ENCODE measurements at places on chromosomes 4 and X. TPM values are rescaled to one million over a fixed set of nuclear protein-coding genes. Genes with fewer than 3 reads are reported as not detected.

- no peaks in the 10 kb centered on the region for H3K4me1 ChIP-seq
- H3K36me3 ChIP-seq = no peaks in the 10 kb centered on the region
- H3K27ac ChIP-seq = no peak overlapping the region
Measured at GRCh38 chr4:37623125-37623524, 63.1 kb downstream of the RELL1 start.

DNA sequence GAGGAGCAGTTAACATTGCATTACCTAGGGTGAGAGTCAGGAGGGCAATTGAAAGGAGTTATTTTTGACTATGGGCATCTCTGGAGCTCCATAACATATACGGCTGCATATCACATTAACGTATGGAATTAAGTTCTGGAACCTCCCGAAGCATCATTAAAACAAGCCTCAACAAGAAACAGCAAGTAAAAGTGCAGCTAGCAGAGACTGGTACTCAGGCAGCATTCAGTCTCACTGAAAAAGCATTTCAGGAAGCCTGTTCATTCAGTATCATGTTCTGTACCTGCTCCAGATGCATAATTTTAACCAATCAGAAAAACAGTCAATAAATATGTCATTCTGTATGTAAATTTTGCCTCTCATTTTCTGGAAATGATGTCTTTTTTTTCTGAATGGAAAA lies 299.6 kb downstream of the EPHA5 start:
- H3K36me3 ChIP-seq = peaks cover 8% of the 10 kb centered on the region
- DNase-seq = no peak
- H3K4me3 ChIP-seq = no peak overlapping the region
- no peak overlapping the region for H3K27ac ChIP-seq

GRCh38 chrX:71164071-71164470 lies 19.4 kb downstream of the NLGN3 start:
- no peak overlapping the region for H3K27ac ChIP-seq
- no peak overlapping the region for H3K4me3 ChIP-seq
- no peaks in the 10 kb centered on the region for H3K27me3 ChIP-seq
- no peak for DNase-seq

GRCh38 chrX:118525174-118525730 lies 29.6 kb downstream of the DOCK11 start:
- H3K27ac ChIP-seq = peak overlapping the region; percentile 93
- H3K4me1 ChIP-seq = peaks cover 71% of the 10 kb centered on the region
- peaks cover 4% of the 10 kb centered on the region for H3K36me3 ChIP-seq

DNA sequence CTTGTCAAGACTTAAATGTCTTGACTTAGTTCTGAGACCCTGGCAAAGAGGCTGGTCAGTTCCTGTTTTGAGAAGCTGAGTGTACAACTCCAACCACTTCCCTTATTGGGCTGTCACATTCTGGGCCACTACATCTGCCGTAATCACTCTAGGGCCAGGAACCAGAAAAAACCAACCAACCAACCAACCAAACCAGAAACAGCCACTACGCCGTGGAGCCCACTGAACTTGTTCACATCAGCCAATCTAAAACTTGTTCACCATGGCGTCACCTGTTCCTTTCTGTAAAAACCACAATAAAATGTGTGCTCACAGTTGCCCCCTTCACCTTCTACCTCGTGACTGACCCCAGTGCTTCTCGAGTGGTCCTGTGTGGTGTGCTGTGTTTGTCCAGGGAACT lies 107.3 kb downstream of the JADE1 start:
- H3K36me3 ChIP-seq = peaks cover 7% of the 10 kb centered on the region
- H3K4me1 ChIP-seq = peaks cover 49% of the 10 kb centered on the region
- no peaks in the 10 kb centered on the region for H3K27me3 ChIP-seq
- H3K4me3 ChIP-seq = peak overlapping the region; percentile 68
- peak overlapping the region; percentile 80 for H3K27ac ChIP-seq

DNA sequence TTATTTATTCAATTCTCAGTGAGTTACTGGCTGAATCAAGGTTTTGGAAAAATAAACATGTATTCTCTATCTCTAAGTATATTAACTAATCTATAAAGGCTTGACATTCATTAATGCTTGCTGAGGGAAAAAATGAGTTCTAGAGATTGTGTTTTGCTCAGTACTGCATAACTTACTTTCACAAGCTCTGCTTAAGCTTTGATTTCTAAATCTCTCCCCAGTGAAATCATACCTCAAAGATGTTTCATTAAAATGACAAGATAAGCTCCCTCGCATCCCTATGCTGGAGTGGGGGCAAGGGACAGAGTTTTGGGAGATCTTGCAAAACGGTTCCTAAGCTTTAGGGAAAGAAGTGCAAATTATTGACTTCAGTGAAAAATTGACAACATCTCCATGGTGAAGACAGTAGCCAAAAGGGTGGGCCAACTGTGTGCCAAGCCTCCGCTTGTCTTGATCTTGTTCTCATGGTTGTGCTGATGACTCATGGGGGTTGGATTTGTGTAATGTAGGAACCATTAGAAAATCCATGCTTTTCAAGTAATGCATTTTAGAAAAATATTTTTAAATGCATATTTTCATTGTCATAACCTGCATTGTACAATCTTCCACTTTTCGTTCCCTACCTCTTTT lies 521.4 kb downstream of the RPA4 start:
- H3K4me3 ChIP-seq = no peak overlapping the region
- H3K27me3 ChIP-seq = no peaks in the 10 kb centered on the region
- H3K27ac ChIP-seq = no peak overlapping the region
- no peak for DNase-seq
- peaks cover 4% of the 10 kb centered on the region for H3K4me1 ChIP-seq
- peaks cover 8% of the 10 kb centered on the region for H3K36me3 ChIP-seq

- no peak for DNase-seq
- H3K27me3 ChIP-seq = no peaks in the 10 kb centered on the region
- H3K36me3 ChIP-seq = no peaks in the 10 kb centered on the region
- peak within 1 kb of the TSS; percentile 91 for H3K27ac ChIP-seq
- H3K4me1 ChIP-seq = peaks cover 22% of the 10 kb centered on the region
Measured at GRCh38 chrX:47232803-47233332, at the start of gene USP11. USP11 (plus strand) TSS chrX:47233009; CDS start chrX:47233044, 35 bp downstream.

DNA sequence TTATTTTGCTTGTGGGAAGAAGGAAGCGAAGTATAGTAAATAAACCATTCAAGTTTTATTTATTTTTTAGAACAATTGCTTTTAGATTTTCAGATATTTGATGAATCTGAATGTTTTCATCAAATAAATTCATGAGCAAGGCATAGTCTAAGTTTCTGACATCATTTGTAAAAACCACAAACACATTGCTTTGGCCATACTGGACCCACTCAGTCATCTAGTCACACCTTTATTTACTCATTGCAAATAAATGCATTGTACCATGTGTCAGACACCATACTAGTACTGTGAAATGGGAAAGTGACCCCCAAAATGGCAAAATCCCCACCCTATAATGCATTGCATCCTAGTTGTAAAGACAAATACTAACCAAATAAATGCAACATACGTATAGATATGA lies 449.1 kb upstream of the SMIM31 start:
- H3K27me3 ChIP-seq = no peaks in the 10 kb centered on the region
- H3K4me3 ChIP-seq = no peak overlapping the region
- H3K27ac ChIP-seq = no peak overlapping the region
- H3K36me3 ChIP-seq = no peaks in the 10 kb centered on the region
- no peaks in the 10 kb centered on the region for H3K4me1 ChIP-seq
- no peak for DNase-seq

GRCh38 chrX:31260351-31260750 lies 188.5 kb upstream of the FTHL17 start:
- H3K4me1 ChIP-seq = no peaks in the 10 kb centered on the region
- peaks cover 20% of the 10 kb centered on the region for H3K27me3 ChIP-seq
- H3K36me3 ChIP-seq = no peaks in the 10 kb centered on the region
- no peak overlapping the region for H3K4me3 ChIP-seq

GRCh38 chr4:147480502-147480890 lies 401 bp upstream of the EDNRA start:
- H3K36me3 ChIP-seq = no peaks in the 10 kb centered on the region
- H3K27me3 ChIP-seq = peaks cover 51% of the 10 kb centered on the region
- DNase-seq = no peak
- H3K4me3 ChIP-seq = no peak overlapping the region
- no peak overlapping the region for H3K27ac ChIP-seq

- no peak for DNase-seq
- H3K4me3 ChIP-seq = no peak overlapping the region
- no peaks in the 10 kb centered on the region for H3K4me1 ChIP-seq
- no peaks in the 10 kb centered on the region for H3K27me3 ChIP-seq
- no peaks in the 10 kb centered on the region for H3K36me3 ChIP-seq
Measured at GRCh38 chrX:109344678-109345077, 137.2 kb downstream of the GUCY2F start.

Gene TMEM187
- total RNA-seq = 6.9 TPM

Gene LRCH2
- total RNA-seq = not detected

Gene GPC3
- not detected for total RNA-seq

Gene DUSP9
- total RNA-seq = not detected

Gene CT45A10
- not detected for total RNA-seq

Gene FAAH2
- total RNA-seq = 0.14 TPM

Gene TRMT10A
- total RNA-seq = 8.8 TPM

Data from natural killer cell treated with Interleukin-12 subunit alpha and Interleukin-12 subunit beta and Interleukin-15 and Interleukin-18, amount 100 ng/mL, for 72 hours (primary cell).